ENCODE measurements at places on chromosomes 16 and 17. TPM values are rescaled to one million over a fixed set of nuclear protein-coding genes. Genes with fewer than 3 reads are reported as not detected.

GRCh38 chr16:81207076-81207475 lies 31.4 kb upstream of the BCO1 start:
- H3K36me3 ChIP-seq: no peaks in the 10 kb centered on the region
- H3K27ac ChIP-seq: no peak overlapping the region
- H3K4me3 ChIP-seq: no peak overlapping the region
- H3K4me1 ChIP-seq: no peaks in the 10 kb centered on the region
- H3K27me3 ChIP-seq: no peaks in the 10 kb centered on the region

USP43 gene
- total RNA-seq: 6.9 TPM

GRCh38 chr16:3789375-3790099 lies 72.2 kb upstream of the TRAP1 start:
- H3K27ac ChIP-seq: no peak overlapping the region
- H3K27me3 ChIP-seq: no peaks in the 10 kb centered on the region
- no peak overlapping the region for H3K4me3 ChIP-seq
- H3K36me3 ChIP-seq: peaks cover 22% of the 10 kb centered on the region
- DNase-seq: no peak

GRCh38 chr17:35566968-35567367 lies 6.3 kb upstream of the SLFN14 start:
- H3K4me1 ChIP-seq: peaks cover 4% of the 10 kb centered on the region
- DNase-seq: no peak
- no peak overlapping the region for H3K27ac ChIP-seq
- peak overlapping the region; percentile 7 for H3K4me3 ChIP-seq

DNA sequence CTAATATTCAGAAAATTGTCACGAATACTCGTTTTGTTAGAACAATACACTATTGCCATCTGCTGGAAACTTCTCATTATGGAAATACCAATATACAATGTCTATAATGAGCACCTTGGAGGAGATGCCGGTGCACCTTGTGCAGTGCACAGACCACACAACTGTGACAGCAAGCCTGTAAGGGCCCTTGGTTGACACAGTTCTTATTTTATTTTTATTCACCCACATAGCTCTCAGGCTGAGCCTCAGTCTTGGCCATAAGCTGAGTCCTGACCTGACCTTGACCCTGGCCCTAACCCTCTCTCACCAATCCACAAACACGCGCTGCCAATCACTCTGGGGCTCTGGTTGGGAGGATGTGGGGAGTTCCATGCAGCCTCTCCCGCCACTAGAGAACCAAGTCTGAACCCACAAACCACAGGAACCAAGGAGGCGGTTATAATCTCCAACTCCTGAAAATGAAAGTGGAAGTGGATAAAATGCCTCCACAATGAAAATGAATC lies 7.6 kb downstream of the AIPL1 start:
- no peak overlapping the region for H3K27ac ChIP-seq
- H3K4me1 ChIP-seq: no peaks in the 10 kb centered on the region
- H3K27me3 ChIP-seq: no peaks in the 10 kb centered on the region
- no peaks in the 10 kb centered on the region for H3K36me3 ChIP-seq
- DNase-seq: no peak

CDH1 gene
- 319 TPM for total RNA-seq

BCL6B gene
- total RNA-seq: 7.4 TPM

DNA sequence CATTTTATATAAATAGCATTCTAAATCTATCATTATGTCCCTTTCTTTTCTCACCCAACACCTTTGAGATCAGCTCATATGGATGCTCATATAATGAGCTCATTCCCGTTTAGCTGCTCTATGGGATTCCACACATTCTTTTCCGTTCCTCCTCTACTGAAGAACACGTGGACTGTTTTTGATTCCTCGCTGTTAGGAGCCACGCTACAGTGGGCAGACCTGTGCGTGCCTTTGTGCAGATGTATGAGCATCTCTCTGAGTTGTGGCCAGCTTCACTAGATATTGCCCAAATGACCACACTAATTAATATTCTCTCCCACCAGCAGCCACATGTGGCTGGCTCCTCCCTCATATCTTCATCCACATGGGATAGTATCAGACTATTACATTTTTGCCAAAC lies 6.0 kb upstream of the TNFRSF13B start:
- DNase-seq: peak; percentile 17
- H3K4me1 ChIP-seq: no peaks in the 10 kb centered on the region
- H3K4me3 ChIP-seq: no peak overlapping the region
- H3K27ac ChIP-seq: no peak overlapping the region
- H3K36me3 ChIP-seq: no peaks in the 10 kb centered on the region

- no peaks in the 10 kb centered on the region for H3K36me3 ChIP-seq
- H3K27ac ChIP-seq: no peak overlapping the region
- H3K4me3 ChIP-seq: 0 out of 2 replicates have a peak overlapping the region, but pooled peaks have one; percentile 5
- H3K4me1 ChIP-seq: peaks cover 20% of the 10 kb centered on the region
These were observed 17.3 kb upstream of the C16orf74 start for GRCh38 chr16:85768199-85768598.

DNA sequence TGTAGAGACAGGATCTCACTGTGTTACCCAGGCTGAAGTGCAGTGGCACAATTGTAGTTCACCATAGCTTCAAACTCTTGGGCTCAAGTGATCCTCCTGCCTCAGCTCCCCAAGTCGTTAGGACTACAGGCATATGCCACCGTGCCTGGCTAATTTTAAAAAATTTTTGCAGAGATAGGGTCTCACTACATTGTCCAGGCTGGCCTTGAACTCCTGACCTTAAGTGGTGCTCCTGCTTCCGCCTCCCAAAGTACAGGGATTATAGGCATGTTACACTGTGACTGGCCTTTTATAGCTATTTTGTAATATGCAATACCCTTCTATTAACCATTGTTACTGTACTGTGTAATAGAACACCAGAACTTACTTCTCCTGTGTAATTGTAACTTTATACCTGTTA lies 139.3 kb upstream of the ZNF267 start:
- H3K27ac ChIP-seq: no peak overlapping the region
- no peak overlapping the region for H3K4me3 ChIP-seq
- no peaks in the 10 kb centered on the region for H3K4me1 ChIP-seq

CORO6 gene
- total RNA-seq: 2.1 TPM

DNA sequence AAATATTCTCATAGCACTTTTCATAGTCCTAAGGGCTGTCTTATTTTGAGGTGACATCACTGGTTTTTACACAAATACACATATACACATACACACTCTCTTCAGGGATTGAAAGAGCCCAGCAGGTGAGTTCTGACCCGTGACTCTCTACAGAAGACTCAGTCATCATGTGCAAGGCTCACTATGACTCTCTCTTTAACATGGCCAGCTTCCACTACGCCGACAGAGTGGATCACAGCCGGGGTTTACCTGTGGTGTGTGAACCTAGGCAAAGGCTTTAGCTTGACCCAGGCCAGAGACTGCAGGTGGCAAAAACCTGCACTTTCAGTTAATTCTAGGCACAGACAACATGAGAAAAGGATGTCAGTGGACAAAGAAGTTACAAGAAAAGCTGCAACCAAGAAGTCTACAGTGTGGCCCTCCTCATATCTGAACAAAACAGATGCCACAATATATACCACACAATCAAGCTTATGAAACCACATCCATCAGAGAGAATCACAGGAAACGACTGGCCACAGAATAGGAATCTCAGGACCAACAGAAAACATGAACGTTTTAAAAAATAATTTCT lies 56.5 kb downstream of the CYTH1 start:
- H3K27me3 ChIP-seq: no peaks in the 10 kb centered on the region
- no peak overlapping the region for H3K27ac ChIP-seq
- H3K4me1 ChIP-seq: peaks cover 24% of the 10 kb centered on the region

DNA sequence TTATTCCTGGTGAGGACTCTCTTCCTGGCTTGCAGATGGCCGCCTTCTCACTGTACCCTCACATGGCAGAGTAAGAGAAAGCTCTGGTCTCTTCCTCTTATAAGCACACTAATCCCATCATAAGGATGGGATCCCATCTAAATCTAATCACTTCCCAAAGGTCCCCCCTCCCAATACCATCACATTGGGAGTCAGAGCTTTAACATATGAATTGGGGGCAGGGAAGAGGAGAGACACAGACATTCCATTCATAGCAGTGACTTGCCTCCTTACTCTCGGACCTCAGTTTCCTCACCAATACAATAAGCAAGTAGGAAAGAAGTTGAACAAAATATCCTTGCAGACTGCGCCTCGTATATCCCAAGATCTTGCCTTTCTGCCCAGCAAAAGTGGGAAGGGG lies 1.7 kb downstream of the CLEC19A start:
- no peak overlapping the region for H3K4me3 ChIP-seq
- no peaks in the 10 kb centered on the region for H3K36me3 ChIP-seq
- no peaks in the 10 kb centered on the region for H3K27me3 ChIP-seq

DNA sequence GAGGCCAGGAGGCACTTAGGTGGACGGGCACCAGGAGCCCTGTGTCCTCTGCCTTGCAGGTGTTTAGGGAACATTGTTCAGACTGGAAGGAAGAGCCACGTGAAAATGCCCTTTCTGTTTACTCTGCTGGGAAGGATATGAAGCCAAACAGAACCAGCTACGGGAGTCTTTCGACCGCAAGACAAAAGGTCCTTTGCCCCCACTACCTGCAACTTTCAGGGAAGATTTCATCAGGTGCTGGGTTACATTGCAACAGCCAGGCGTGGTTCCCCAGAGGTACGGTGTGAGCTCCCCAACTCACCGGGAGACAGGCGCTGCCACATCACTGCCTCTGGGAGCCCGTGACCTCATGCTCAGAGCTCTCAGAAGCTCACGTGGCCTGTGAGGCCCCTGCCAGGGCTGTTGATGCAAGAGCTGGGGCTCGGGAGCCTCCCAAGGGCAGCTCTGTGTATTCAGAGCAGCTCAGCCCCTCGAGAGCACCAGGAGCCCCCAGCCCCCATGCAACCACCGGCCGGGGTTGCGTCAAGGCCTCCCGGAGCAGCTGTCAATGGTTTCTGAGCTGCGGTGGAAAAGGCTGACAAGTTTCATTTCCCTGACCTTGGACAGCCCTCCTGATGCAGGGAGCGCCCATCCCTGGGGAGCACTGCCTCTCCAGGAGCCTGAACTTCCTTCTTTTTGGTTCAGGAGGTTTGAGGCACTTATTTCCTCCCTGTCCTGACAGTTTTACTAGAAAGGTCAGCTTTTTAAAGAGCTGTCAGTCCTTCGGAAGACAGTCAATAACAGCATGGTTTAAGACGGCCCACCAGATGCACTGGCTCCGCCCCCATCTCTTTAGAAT lies 42.1 kb downstream of the TBC1D16 start:
- no peak overlapping the region for H3K4me3 ChIP-seq
- H3K36me3 ChIP-seq: no peaks in the 10 kb centered on the region
- peaks cover 20% of the 10 kb centered on the region for H3K4me1 ChIP-seq
- no peak overlapping the region for H3K27ac ChIP-seq

GRCh38 chr17:67891481-67892119 lies 66.3 kb downstream of the BPTF start:
- H3K4me1 ChIP-seq: no peaks in the 10 kb centered on the region
- no peak for DNase-seq
- H3K27me3 ChIP-seq: no peaks in the 10 kb centered on the region
- no peak overlapping the region for H3K4me3 ChIP-seq
- H3K36me3 ChIP-seq: peaks cover 58% of the 10 kb centered on the region

- DNase-seq: no peak
- H3K27ac ChIP-seq: no peak overlapping the region
- H3K4me3 ChIP-seq: no peak overlapping the region
- no peaks in the 10 kb centered on the region for H3K27me3 ChIP-seq
- H3K36me3 ChIP-seq: peaks cover 34% of the 10 kb centered on the region
These were observed 40.5 kb downstream of the MARF1 start for GRCh38 chr16:15602285-15603044.

PMP22 gene
- 0.86 TPM for total RNA-seq

DNA sequence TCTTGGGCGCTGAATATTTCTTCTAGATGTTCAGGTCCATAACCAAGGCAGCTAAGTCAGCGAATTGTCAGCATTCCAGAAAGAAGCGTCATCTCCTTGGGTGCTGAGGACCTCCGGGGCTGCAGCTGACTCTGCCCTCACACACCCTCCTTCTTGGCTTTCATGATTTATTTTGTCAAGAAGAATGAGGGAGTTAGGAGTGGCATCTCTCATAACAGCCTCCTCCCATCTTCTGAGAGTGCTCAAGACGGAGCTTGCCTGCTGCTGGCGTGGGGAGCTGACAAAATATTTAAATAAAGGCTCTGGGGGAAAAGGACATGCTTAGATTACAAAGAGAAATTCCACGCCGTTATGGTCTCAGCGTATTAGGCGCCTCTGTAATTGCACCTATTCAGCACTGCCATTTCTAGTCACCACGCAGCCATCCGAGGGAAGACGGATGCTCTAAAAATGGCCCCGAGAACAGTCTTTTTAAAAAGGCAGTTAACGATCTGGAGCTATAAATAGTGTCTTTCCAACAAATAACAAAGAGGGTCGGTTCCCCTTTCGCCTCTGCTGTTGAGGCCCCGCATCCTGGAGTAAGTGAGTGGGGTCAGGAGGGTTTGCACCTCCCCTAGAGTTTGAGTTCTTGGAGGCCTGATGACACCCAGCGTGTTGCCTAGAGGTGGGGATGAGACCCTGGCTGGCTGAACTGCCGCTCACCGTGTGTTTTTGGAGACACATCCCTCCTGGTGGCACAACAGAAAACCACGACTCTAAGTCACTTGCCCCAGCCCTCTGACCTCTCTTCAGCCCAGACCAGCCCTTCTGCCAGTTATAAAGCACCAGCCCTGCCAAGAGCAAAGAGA lies 187.0 kb downstream of the CCDC182 start:
- no peak for DNase-seq
- H3K36me3 ChIP-seq: no peaks in the 10 kb centered on the region
- no peaks in the 10 kb centered on the region for H3K27me3 ChIP-seq
- H3K4me3 ChIP-seq: no peak overlapping the region
- no peak overlapping the region for H3K27ac ChIP-seq

DNA sequence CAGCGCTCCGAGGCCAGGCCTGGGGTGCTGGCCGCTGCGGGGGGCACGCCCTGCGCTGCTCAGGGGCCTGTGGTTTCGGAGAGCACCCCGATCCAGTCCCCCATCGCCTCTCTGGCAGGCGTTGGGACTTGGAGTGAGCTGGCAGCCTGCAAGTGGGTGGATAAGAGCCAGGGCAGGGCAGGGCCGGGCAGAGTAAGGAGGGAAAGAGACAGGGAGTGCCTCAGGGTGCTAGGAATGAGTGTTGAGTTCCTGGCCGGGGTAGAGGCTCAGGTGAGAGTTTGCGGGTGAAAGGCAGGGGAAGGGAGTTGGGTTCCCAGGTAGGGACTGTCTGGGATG lies 1.3 kb downstream of the CDH13 start:
- peaks cover 16% of the 10 kb centered on the region for H3K27me3 ChIP-seq
- DNase-seq: no peak

GRCh38 chr17:80229011-80229410 lies 8.8 kb downstream of the SLC26A11 start:
- H3K27ac ChIP-seq: no peak overlapping the region
- H3K27me3 ChIP-seq: no peaks in the 10 kb centered on the region
- DNase-seq: no peak
- peaks cover 8% of the 10 kb centered on the region for H3K4me1 ChIP-seq
- H3K36me3 ChIP-seq: peaks cover 6% of the 10 kb centered on the region
- H3K4me3 ChIP-seq: no peak overlapping the region

- no peak for DNase-seq
- H3K4me3 ChIP-seq: no peak overlapping the region
- no peaks in the 10 kb centered on the region for H3K27me3 ChIP-seq
- H3K36me3 ChIP-seq: no peaks in the 10 kb centered on the region
These were observed 22.5 kb upstream of the SLC35B1 start for GRCh38 chr17:49730078-49730784.

GRCh38 chr17:21522755-21523336 lies 146.7 kb downstream of the KCNJ12 start:
- no peaks in the 10 kb centered on the region for H3K4me1 ChIP-seq
- H3K4me3 ChIP-seq: no peak overlapping the region
- no peak overlapping the region for H3K27ac ChIP-seq
- no peak for DNase-seq

SOX8 gene
- total RNA-seq: 5.7 TPM
